ENCODE measurements at places on chromosomes 1 and 21.

- no peak for DNase-seq
Observed at GRCh38 chr1:55376897-55377296, 161.7 kb upstream of the USP24 start.

DNA sequence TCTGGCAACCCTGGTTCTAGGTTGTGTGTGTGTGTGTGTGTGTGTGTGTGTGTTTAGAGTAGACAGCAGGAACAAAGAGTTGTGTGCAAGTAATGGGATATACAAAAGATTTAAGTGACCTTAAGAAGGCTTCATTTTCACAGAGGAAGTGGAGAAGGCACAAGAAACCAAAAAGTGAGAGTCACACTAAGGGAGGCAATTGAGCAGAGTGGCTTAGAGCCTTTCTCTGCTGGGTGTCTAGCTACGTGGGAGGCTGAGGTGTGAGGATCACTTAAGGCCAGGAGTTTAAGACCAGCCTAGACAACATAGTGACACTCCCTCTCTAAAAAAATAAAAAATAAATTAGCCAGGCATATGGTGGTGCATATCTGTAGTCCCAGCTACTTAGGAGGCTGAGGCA, 44.4 kb upstream of the HAO2 start:
- DNase-seq, result no peak

DNA sequence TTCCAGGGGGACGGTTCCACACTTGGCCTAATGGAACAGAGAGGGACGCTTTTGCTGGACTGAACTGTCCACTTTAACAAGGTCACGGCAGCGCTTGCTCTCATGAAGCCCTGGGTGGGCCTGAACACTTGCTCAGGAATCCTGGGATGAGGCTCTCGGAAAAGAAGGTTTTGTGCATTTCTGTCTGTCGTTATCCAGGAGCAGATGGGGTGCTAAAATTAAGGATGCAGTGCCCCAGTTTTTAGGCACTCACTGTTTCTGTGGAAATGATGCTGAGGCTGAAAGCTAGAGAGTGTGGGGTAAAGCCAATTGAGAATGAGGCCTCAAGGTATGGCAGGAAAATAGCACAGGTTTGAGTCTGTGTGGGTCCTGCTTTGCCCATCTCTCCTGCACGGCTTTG, 111.0 kb downstream of the DAB1 start:
- DNase-seq, result no peak

DNA sequence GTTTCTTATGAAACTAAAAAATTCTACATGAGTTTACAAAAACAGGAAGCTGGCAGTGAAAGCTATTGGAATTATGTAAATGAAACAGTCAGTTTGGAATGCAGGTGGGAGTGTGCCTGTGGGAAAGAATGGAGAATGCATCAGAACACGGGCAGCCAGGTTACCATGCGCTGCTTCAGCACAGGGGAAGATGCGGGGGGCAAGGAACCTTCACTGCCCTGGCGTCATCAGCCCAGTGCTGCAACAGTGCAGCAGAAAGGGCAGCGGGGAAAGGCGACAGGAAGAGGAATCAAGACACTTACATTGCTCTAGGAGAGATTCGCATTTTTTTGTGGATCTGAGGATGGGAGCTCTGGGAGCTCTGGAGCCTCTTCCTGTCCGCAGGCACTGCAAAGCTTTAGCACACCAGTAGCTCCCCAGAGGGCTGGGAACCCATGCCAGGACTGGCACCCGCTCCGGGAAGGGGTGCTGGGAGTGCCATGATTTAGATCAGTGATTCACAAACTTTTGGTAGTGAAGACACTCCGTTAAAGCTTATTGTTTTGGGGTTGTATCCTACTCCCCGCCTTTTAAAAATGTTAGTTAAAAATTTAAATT, 64.1 kb upstream of the WDR26 start:
- peak; percentile 55 for DNase-seq

- no peak for DNase-seq
Observed at GRCh38 chr21:43341378-43342161, 85.4 kb downstream of the SIK1 start.

GRCh38 chr21:32009263-32009662, 136.4 kb downstream of the HUNK start:
- no peak for DNase-seq

GRCh38 chr1:114131526-114132220, 22.0 kb downstream of the SYT6 start:
- no peak for DNase-seq

- DNase-seq, result no peak
Observed at GRCh38 chr1:174007851-174008250, 14.3 kb downstream of the RC3H1 start.

DNA sequence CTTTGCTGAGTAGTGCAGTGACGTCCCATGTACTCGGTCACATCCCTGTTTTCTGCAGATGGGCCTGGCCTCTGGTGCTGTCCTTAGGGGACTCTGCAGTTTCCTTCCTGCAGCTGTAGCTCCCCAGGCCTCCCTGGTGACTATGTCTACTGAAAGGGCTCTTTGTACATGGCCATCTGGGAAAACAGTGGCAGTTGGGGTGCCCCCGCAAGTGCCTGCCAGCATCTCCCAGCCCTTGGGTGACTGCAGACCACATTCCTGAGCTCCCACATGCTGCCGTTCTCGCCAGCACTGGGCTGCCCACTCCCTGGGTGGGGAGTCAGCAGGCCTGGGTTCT, 37.5 kb upstream of the KCNA10 start:
- no peak for DNase-seq

GRCh38 chr1:182246783-182247182, 144.8 kb downstream of the GLUL start:
- DNase-seq, result no peak

DNA sequence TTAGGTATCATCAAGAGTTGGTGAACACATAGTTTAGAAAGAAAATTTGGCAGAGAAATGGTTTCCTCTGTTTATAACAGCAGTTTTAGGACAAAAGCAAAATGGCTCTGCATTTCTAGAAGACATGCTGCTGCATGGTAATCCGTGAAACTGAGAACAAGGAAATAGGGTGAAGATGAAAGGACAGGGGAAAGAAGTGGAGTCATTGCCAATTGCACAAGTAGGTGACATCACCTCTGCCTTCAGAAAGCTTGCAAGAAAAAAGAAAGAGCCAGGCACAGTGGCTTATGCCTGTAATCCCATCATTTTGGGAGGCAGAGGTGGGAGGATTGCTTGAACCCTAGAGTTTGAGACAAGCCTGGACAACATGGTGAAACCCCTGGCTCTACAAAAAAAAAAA, 217.6 kb downstream of the LMX1A start:
- DNase-seq, result no peak

DNA sequence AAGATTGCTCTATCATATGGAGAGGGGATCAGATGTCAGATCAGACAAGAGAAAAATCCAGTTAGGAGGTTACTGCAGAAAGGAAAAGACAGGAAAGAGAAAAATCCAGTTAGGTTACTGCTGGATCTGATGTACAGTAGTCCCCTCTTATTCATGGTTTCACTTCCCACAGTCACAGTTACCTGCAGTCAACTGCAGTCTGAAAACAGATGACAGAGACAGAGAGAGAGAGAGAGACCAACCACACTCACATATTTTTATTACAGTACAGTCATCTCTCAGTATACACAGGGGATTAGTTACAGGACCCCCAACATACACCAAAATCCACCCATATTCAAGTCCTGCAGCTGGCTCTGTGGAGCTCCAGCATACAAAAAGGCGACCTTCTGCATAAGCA, 29.3 kb downstream of the NUP133 start:
- DNase-seq, result no peak

- no peak for DNase-seq
Observed at GRCh38 chr21:34499116-34499515, 12.9 kb downstream of the KCNE1 start.

DNA sequence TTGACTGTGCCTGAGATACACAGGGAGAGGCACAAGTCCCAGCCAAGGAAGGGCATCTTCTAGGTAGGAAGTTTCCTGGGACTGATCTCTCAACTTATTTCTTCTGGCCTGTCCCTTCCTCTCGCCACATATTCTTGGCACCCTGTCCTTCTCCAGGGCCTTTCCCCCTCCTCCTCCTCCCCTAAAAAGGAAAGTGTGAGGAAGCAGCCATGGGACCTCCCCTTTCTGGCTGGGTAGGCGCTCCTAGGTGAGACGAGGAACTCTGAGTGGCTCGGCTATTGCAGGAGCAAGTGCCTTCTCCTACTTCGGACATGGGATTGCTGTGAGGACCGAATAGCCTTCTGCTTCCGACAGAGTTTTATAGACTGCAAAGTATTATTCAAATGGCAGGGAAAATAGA, 15.5 kb upstream of the MTARC2 start:
- DNase-seq, result no peak

DNA sequence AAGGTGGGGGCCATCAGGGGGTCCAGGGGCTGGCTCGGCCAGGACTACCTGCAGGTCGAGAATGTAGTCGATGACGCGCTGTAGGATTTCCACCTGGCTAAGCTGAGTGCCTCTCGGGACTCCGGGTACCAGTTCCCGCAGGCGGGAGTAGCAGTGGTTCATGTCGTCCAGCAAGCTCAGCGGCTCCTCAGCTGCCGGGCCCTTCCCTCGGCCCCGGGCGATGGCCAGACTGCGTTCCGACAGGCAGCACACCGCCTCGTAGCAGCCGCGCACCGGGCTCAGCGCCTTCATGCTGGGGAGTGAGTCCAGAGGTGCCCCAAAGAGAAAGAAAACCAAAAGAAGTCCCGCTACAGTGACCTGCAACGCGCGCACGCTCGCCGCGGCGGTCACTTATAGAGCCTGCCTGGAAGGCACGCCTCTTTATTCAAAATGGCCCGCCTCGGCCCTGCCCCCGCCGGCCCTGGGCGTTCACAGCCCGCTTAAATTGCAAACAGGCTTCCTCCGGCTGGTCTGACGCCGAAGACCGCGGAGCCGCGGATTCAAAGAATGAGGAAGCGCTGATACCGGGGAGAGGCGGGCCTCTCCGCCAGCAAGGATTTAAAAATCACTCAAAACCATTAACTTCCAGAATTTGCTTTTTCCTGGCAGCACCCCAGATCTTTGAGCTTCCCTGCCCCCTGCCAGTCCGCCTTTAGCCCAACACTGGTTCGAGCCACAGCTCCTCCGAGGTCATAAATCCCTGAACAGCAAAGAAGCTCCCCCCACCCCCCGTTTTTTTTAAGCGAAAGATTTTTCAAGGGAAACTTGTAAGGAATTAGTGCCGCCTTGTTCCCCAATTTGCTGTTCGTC, at the start of gene ID3:
Gene ID3 (minus strand): TSS at position 366 of the 849 bp plus-strand sequence. CDS start 75 bp downstream, at position 291.
- DNase-seq, result peak; percentile 96

DNA sequence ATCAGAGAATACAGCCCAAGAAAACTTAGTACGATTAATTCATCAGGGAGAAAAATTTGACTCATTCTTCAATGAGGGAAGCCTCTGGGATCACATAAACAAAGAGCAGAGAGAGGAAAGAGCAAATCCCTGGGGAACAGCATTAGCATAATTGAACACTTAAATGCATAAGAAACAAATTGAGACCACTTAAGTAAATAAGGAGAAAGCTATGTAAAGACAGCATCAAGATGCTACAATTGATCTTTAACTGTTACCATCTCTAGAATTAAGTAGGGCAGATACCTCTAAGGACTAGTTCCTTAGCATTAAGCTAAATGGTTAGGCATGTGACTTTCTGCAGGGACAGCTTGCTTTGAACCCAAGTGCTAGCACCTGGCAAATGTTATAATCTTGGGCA, 265.1 kb upstream of the NEGR1 start:
- no peak for DNase-seq

GRCh38 chr21:33885172-33885514, 30.5 kb downstream of the ATP5PO start:
- no peak for DNase-seq

- DNase-seq, result no peak
Observed at GRCh38 chr1:203582568-203582967, 44.1 kb upstream of the ATP2B4 start.

GRCh38 chr1:45685308-45686014, 872 bp downstream of the GPBP1L1 start:
- DNase-seq, result no peak

DNA sequence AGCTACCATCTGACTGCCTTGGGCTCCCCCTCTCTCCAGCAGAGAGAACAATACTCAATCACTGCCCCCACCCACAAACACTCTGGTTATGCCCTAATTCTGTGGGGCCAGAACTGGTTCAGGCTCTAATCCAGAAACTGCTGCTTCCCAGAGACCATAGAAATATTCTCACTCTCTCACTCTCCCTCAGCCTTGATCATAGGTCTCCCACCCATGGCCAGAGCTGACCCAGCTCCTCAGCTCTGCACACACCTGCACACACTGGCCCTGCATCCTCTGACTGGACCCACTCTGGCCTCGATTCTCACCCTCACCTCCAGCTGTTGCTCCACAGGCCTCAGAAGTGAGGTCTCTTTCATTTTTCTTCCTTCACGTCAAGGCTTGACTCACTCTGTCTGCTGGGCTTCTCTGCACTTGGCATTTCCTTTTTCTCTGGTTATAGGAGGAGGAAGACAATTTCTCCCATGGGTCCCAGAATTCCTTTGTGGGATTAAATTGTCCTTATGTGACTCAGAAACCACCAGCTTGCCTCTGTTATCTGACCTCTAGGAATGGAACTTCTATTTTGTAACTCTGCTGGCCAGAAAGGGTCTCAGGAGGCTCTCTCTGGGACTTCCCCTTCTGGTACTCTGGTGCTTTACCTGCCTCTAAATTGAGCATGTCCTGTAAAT, 15.6 kb upstream of the ZMYM6 start:
- peak; percentile 64 for DNase-seq

DNA sequence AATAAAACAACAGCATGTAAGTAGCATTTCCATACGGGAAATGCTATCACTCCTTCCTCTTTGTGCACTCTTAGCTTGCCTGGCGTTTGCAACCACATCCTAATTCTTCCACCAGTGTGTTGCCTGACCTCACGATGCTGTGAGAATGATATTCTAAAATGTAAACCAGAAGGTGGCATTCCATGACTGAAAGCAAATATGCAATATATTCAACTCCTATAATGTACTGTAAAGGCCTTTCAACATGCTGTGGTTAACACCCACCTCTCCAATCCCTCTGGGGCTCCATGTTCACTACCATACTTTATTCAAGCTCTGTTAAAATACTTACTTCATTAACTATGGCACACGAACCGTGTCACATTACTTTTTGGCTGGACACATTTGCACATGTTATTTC, 420.6 kb upstream of the DEPDC1 start:
- peak; percentile 57 for DNase-seq

DNA sequence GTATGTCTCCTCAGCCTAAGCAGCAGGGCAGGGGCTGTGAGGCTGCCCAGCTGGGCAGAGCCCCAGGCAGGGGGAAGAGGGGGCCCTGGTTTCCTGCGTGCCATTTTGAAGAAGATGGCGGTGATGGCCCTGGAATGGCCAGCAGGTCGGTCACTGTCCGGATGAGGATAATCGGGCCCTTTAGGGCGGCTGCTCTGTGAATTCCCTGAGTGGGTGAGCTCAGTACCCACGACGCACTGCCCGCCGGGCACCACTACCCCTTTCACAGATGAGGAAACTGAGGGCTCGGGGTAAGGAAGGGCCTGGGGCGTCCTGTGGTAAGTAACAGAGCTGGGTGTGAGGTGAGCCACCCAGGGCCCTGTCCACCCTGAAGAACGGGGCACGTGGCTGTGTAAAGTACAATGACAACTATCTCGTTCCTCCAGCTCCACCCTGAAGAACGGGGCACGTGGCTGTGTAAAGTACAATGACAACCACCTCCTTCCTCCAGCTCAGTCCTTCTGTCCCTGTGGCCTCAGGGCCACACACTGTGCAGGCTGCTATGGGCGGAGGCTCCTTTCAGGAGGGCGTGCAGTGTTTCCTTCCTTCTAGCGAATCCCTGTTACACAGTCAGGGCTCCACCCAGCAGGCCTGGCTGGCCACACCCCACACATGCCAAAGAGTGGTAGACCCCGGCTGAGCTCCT, 23.2 kb downstream of the ITGB2 start:
- DNase-seq, result no peak
